Inflammatory macrophage treated with lipopolysaccharide for 1 hour (primary cell): ENCODE measurements at places on chromosomes 7 and 10.
A peak's percentile ranks its signal among the peaks of the same experiment; 100 is the strongest.

- peak; percentile 91 for DNase-seq
Measured at GRCh38 chr10:125822878-125823662, at the start of the genes BCCIP and UROS. TSS of gene BCCIP (plus strand) at chr10:125823546. CDS start at chr10:125823558, 12 bp downstream. TSS of gene UROS (minus strand) at chr10:125823258. CDS start at chr10:125816499, 6,759 bp downstream.

DNA sequence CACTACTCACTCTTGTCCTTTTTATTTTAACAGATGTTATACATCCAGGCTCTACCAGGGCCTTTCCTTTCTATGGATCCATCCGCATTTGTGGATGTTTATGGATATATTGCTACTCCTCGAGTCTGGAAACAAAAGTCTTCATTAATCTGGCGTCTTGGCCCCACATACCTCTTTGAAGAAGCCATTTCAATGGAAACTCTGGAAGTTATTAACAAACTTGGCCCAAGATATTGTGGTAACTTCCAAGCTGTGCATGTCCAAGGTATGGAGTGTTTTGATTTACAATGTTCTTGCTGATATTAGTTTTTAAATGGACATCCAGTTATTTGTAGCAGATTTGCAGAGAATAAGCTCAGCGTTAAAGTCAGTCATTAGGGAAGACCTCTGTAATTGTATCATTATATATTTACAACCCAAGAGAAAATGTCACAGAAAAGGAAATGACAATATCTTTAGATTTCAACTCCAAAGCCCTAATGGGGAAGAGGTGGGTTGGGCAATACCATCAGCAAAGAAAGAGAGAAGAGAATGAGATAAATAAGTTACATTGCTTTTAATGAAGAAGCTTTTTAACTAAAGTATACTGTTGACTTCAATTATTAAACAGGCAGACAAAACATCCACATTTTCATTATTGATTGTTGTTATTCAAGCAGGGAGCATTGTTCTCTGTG lies 102.1 kb downstream of the WDFY4 start:
- peak; percentile 50 for DNase-seq

DNA sequence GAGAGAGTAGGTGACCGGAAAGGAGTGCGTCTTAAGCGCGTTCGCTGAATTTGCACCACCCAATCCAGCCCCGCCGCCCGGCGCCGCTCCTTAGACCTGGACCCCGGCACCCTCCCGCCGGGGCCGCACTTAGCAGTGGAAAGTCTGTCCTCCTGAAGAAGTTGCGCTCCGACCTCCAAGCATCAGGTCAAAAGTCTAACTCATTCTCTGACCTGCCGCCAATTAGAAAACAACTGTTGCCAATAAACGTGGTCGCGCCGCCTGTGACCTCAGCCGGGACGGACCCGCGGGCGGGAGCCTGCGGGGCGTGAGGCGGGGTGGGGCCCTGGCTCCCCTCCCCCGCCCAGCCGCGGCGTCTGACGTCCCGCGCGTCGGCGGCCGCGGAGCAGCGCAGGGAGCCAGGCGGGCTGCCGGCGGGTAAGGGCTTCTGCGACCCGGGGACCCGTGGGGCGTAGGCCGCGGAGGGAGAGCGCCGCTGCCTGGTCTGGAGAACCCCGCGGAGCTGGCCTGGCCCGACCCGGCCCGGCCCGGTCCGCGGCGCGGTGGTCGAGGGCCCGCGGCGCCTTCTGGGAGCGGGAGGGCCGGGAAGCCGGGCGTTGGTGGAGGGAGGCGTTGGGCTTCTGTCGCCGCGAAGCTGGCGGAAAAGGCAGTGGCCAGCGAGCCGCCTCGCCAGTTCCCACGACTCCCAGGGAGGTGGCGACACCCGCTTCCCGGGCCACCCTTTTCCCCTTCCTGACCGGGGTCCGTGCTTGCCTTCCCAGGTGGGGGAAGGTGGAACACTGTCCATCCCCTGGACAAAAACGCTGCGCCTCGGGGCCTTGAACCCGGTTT lies at the start of gene BCAP29:
Gene BCAP29, plus strand, starts transcription at position 362 of the 831 bp plus-strand sequence. CDS start 527 bp downstream, outside the sequence.
- DNase-seq, result peak; percentile 69

- DNase-seq, result no peak
Measured at GRCh38 chr10:123970207-123970926, 78.8 kb upstream of the CPXM2 start.

DNA sequence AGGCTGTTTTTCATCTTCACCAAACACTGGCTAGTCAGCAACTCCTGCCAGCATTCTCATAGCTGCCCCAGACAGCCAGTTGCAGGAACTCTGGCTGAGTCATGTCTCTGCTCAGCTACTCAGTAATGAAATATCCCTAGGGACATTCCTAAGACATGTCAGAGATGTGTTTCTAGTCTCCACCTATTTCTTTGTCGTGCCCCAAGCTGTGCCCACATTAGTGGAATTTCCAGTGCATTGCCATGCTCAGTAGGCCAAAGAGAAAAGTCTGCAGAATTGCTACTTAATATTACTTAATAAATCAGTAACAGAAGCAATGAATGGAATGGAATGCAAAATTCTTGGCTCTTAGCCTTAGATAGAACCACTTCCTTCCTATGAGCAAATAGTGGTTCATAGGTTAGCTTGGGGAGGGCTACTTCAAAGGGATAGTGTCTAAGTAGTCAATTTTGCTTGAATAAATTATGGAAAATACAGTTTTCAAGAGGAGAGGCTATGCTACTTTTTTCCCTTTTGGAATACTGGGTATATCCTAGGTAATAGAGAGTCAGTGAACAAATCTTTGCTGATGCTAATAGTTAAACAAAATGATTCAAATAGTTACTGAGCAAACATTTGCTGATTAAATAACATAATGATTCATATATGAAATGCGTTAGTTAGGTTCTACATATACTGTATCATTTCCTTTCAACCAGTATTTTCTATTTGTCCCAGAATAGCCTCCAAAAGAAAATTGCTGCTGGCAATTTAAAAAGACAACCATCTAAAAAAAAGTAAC lies 23.6 kb upstream of the SEMA3C start:
- peak; percentile 99 for DNase-seq

DNA sequence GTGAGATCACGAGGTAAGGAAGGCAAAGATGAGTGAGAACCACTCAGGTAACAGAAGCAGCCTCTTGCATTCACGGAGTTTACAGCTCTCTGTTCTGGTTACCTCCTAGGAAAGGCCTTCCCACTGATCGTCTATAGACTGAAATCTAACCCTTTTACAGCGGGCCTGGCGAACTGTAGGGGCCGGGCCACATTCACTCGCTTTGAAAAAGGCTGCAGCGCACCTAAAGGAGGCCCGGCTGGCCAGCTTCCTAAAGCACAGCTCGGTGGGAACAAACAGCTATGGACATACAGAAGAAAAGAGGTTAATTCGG lies 565 bp downstream of the ATP5MK start:
- peak; percentile 1 for DNase-seq

- no peak for DNase-seq
Measured at GRCh38 chr7:98685541-98685940, 68.5 kb downstream of the NPTX2 start.

- no peak for DNase-seq
Measured at GRCh38 chr10:89389254-89389653, 3.2 kb upstream of the IFIT1 start.

DNA sequence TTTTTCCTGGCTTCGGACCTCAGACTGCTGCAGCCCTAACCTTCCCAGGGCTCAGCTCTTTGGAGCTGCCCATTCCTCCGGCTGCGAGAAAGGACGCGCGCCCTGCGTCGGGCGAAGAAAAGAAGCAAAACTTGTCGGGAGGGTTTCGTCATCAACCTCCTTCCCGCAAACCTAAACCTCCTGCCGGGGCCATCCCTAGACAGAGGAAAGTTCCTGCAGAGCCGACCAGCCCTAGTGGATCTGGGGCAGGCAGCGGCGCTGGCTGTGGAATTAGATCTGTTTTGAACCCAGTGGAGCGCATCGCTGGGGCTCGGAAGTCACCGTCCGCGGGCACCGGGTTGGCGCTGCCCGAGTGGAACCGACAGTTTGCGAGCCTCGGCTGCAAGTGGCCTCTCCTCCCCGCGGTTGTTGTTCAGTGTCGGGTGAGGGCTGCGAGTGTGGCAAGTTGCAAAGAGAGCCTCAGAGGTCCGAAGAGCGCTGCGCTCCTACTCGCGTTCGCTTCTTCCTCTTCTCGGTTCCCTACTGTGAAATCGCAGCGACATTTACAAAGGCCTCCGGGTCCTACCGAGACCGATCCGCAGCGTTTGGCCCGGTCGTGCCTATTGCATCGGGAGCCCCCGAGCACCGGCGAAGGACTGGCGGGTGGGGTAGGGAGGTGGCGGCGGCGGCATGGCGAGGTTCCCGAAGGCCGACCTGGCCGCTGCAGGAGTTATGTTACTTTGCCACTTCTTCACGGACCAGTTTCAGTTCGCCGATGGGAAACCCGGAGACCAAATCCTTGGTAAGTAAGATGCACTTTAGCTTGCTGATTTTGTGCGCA lies at the start of gene PLXDC2:
Gene PLXDC2, plus strand, starts transcription at position 22 of the 820 bp plus-strand sequence.
- DNase-seq, result peak; percentile 74

DNA sequence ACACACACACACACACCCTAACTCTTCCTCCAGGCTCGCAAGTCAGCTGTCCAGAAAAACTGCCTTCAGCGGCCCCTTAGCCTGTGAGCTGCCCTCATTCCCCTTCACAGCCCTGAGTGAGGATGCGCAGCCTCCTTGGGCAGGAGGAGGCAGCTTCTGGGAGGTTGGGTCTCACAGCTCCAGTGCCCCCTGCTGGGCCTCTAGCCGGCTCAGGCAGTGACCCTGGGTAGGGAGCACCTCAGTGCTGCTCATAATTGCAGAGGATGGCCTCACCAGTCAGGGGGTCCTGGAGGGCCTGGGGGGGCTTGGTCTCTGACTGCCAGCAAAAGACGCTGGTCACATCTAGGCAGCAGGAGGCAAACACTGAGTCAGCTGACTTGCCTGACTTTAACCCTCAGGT lies 43.7 kb downstream of the ZNF273 start:
- DNase-seq, result no peak

- DNase-seq, result no peak
Measured at GRCh38 chr10:12675186-12675585, 325.8 kb downstream of the CAMK1D start.

GRCh38 chr7:17526621-17527020 lies 228.2 kb downstream of the AHR start:
- DNase-seq, result no peak

GRCh38 chr7:157700231-157701005 lies 363.6 kb downstream of the DNAJB6 start:
- DNase-seq, result no peak

- DNase-seq, result no peak
Measured at GRCh38 chr7:8841171-8841570, 407.8 kb downstream of the NXPH1 start.

DNA sequence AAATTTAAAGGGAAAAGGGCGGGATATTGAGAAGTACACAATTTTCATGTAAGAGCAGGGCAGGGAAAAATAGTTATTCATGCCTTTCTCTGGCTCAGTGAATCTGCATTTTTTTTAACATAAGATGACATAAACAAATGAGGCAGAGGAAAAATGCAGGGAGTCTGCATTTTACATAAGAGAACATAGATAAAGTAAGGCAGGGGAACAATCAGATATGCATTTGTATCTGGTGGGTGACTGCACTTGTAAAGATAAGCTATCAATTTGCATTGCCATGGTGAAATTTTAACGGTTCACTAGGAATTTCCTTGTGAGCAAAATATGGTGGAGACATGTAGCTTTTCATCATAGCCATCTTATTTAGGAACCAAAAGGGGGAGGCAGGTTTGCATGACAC lies 33.5 kb downstream of the ALOX5 start:
- no peak for DNase-seq

DNA sequence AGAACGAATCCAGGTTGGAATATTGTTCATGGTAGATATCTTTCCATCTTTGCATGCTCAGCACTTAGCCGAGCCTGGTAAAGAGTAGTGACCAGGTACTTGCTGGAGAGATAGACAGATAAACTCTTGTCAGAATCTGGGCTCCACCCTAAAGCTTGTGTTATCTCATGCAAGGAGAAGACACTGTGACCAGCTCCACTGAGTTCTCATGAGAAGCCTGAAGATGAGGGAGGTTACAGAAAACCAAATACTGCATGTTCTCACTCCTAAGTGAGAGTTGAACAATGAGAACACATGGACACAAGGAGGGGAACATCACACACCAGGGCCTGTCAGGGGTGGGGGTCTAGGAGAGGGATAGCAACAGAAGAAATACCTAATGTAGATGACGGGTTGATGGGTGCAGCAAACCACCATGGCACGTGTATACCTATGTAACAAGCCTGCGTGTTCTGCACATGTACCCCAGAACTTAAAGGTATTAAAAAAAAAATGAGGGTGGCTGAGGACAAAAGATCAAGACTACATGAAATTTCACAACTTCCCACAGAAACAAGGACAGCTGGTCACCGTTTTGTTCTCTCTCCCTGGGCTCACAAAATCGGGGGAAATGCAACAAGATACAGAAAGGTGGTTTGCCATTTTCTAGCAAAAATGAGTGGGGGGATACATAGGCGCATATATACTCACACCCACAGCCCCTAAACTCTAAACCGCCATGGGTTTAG lies 17.4 kb downstream of the DLG5 start:
- DNase-seq, result no peak

DNA sequence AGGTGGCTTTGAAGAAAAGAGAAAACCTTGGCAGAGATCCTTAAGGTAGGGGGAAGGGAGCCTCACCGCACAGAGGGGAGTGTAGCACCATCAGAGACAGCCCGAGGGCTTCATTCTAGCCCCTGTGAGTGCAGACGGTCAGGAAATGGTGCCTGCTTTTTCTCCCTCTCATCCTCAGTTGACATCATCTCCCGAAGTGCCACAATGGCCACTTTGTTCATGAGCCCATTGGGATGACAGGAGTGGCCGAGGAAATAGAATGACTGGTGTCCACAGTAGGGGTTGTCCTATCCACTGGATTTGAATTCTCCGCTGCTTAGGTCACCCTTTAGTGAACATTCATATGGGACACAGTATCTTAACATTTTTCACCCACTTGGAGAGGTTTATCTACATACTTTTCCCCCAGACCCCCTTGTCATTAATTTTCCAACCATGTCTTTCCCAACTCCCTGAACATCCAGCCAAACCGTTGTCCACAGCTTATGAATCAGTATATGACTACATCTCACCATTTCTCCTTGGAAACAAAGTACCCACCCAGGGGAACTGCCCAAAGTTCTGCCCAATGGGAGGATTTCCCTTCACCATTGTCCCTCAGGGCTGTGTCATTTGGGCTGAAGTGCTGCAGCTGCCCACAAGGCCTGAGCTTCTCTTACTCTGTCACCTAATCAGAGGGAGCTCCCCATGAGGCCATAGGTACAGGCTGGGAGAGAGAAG lies 108.8 kb downstream of the ADCY1 start:
- DNase-seq, result no peak

- DNase-seq, result no peak
Measured at GRCh38 chr7:26630361-26630760, 234.0 kb downstream of the SKAP2 start.

DNA sequence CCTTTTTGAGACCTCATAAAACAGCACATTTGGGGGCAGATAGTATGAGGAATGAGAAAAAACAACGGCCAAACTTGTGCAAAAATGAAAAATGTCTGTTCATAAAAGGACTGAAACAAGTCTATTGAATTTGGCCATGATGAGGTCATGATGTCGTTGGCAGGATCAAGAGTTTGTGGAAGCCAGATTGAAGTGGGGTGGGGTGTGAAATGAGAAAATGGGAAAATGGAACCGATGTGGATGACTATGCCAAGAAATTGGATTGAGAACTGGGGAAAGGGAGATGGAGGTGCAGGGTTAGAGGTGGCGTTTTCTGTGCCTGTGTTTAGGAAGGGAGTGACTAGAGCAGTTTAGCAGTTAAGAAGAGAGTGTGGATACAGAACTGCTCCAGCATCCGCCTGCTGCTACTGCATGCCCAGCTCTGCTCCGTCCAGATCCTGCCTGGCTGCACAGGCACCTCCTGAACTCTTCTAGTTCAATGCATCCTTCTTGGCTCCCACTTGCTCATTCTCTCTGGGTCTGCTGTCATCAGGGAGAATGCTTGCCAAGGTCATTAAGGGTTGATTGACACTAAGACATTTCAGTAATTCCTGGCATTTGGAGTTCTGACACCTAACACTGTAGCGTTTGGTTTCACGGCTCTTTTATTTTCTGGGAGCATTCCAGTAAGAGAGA lies 111.9 kb downstream of the GALNT17 start:
- no peak for DNase-seq

GRCh38 chr10:42691361-42692120 lies 53.2 kb upstream of the ZNF33B start:
- DNase-seq, result no peak
